ENCODE measurements at places on chromosomes 7 and 10.

GRCh38 chr7:140263277-140263676 lies 86.5 kb upstream of the KDM7A start:
- peak; percentile 72 for DNase-seq

DNA sequence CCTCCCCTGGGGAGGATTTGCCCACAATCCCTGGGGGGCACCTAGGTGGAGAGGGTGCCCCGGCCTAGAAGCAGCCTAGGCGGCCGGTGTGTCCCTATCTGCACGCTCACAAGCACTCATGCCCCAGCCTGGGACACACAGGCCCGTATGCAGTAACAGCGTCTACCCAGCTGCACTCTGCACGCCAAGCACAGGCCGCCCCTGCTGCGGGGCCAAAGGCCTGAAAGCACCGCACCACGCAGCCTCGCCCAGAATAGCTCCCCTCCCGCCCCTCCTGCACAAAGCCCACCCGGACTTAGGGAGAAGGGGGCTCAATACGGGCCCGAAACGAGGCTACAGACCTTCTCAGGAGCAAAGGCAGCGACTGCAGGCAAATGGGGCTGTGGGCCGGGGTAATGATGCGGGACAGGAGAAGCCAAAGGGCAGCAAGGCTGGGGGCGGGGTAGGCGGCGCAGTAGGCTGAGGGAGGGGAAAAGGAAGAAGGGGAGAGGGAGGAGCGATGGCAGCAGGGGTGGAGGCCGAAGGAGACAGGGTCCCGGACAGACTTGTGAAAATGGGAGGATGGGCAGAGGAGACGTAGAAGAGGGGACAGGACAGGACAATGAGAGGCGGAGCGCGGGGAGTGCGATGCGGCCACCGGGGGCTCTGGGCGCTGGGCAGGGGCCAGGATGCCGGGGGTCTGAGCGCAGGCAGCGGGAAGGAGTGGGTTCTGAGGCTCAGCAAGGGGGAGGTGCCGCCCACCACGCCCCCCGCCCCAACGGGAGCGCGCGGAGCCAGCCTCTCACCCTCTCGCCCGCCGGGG lies 544 bp downstream of the GPRIN2 start:
- no peak for DNase-seq

- DNase-seq = no peak
Observed at GRCh38 chr7:26777385-26777784, 87.0 kb downstream of the SKAP2 start.

DNA sequence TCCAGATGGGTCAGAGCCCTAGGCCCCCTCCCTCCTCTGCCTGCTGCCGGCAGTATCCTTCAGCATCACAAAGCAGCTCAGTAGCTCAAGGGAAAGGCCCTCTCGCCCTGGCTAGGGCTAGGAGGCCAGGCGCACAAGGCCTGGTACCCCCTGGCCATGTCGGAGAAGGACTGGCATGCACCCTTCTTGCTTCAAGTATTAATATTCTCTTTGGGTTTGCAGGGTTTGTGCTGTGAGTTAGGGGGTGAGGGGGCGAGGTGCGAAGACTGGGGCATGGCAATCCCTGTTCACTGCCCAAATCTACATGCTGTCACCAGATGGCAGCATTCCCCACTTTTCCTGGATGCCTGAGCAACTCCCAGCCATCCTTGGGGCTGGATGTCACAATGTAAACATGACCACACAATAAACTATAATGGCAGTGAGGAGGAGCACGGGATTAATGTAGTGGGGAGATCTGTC lies 105.2 kb downstream of the NEURL1 start:
- no peak for DNase-seq

DNA sequence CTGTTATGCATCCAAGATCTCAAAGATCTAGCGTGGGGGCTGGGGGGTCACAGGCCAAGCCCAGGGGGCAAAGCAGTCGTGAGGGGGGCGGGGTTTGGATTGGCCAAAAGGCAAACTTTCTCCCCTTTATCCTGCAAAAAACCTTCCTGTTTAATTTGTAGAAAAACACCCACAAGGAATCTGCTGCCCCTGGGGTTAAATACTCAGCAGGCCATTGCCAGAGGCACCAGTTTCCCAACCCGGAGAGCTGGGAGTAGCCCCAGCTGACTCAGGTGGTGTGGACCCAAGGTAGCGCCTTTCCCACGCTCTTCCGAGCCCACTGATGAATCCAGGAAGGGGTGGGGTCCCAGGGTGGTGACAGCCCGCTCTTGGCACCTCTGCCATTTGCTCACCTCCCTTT lies 21.4 kb downstream of the KCP start:
- DNase-seq = no peak

DNA sequence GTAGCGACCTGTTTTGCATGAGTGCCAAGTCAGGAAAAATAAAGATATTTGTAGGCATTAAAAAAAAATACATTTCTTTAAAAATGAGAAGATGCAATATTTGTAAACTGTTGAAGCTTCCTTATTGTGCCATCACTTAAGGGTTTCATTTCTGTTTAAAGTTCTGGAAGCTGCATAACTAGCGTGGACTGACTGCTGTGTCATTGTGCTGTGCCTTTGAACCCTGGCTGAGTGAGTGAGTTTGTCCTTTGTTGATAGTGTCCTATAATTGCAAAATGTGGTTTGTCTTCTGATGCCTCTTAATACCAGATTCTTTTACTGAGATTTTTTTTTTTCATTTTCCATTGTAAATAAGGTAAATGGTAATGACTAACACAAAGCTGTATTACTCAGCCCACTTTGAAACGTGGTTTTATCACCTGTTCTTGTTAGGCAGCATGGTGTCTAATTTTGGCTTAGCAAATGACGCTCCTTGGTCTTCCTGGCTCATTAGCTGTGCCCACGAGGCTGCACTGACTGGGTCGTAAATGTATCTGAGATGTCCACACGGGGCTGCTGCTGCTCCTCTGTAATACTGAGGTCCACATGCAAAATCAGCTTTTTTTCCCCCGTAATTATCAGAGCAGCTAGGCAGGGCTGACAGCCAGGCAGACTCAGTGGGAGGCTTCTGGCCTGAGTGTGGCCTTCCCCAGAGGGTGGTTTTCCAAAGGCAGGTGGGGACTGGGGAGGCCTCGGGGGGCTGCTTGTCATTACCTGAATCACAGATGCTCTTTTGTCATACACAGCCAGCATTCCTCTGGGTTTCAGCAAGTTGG lies 14.8 kb downstream of the ZSCAN25 start:
- DNase-seq = peak; percentile 29

DNA sequence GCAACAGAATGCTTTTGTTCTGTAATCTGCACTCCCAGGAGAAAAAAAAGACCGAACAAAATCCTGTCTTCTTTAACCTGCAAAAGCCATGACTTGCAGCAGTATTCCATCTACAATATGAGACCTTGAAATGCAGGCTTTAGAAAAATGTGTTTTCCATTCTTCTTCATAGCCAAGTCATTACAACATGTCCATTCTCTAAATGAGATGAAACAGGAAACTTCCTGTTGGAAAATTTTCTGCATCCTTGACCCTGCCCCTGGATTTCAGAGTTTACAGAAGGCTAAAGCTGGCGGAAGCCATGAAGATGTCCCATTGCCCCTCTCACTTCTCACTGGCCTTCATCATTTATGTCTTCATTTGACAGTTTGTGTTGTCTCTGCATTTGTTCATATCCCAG lies 546.4 kb downstream of the TNS3 start:
- DNase-seq = no peak

DNA sequence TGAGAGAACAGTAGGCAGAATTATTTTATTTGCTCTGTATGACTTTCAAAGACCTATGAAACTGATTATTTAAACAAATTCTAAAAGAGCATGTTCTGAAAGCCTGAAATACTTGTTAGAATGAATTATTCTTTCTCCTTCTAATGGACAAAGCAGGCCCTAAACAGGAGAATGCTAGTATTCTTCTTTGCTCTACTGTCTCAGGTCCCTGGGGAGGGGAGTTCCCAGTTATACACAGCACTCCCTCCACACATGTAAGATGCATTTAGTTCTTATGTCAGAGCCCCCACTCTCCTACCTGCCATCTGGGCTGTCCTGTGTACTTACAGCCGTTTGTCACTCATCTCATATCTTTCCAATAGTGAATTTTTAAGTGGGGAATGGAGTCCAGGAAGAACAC lies 633.5 kb upstream of the ANKRD30A start:
- DNase-seq = no peak

- no peak for DNase-seq
Observed at GRCh38 chr10:78450807-78451485, 417.3 kb downstream of the RPS24 start.

DNA sequence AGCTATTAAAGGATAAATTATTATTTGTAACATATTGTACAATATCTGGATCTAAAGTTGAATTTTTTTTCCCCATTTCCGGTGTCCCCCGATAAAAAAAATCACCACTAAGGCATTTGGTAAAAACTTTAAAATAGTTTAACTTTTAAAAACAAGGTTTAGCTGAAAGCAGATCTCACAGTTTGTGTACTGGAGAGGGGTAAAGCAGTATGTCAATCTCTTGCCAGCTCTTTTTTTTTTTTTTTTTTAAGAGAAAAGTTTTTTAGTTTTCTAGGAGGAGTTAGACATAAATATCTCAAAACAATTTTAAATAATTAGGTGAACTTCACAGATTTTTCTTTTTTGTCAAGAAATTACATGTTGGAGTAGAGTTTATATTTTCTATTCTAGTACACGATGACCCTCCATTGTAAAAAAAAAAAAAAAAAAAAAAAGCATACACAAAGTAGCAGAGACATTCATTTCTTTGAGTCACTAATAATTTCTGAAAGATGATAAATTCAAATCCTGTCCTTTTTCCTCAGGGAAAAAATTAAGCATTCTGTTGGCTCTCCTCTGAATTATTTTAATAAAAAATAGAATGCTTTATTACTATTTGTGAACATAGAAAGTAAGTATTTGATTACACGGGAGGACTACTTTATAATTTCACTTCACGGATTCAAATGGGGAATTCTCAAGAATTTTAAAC lies 1.9 kb upstream of the HBP1 start:
- DNase-seq = no peak

DNA sequence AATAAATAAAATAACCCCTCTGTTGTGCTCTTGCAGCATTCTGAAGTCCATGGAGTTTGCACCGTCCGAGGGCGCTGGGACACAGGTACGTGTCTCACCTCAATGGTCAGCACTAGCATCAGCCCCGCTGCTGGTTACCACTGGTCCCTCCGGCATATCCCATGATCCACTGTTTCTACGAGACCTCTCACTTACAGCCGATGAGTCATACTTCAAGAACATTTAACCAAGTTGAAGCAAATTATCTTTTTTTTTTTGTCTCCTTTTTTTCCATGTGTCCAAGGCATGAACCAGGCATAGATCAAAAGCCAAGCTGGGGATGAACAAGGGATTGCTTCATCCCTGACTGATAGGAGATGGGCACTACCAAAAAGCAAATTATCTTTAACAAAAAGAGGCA lies 92.9 kb upstream of the SH2B2 start:
- DNase-seq = no peak

DNA sequence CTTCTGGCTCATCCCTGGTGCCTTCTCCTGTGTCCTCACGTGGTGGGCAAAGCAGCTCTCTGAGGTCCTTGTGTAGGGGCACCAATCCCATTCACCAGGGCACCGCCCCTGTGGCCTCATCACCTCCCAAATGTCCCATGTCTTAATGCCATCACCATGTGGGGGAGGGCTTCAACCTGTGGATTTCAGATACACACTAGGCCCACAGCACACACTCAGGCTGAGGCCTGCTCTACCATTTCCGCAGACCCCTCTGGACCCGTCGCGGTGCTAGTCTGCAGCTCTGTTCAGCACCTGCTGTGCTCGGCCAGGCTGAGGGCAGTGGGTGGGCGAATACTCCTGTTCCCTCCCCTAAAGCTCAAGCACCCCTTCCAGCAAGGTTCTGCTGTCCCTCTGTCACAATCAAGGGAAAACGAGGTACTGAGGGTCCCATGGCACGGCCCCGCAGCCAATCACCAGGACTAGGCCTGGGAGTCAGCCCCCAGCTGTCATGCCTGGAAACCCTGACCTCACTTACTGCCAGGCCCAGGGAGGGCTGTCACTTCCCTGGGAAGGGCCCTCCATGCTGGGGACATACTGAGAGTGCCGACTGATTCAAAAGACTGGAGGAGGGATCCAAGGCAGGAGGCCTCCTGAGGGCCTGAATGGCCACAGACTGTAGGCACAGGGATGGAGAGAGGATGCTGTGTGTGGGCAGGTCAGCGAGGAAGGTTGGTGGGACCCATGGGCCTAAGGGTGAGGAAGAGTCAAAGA lies 123.8 kb upstream of the RET start:
- DNase-seq = no peak

Data from T-helper 2 cell (primary cell).